ENCODE measurements at places on chromosomes 4 and X.

GRCh38 chr4:153374442-153374841 lies 30.0 kb downstream of the MND1 start:
- no peak for DNase-seq

GRCh38 chrX:86383681-86384540 lies 235.7 kb downstream of the DACH2 start:
- no peak for DNase-seq

DNA sequence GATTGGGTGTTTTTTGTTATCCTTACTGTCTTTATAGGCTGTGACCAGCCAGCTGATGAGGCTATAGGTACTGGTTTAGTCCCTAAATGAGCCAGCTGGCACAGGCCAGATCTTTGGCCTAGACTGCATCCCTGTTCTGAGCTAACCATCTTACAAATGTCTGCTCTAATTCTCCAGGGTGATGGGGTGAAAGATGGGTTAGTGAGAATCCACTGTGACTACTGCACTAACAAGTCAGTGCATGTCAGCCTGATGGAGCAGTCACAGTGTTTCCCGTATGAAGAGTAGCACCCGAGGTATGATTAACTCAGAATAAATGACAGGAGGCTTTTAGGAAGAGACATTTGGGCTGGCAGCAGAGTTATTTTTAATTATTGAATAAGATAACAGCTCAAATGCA lies 181.0 kb downstream of the DCTD start:
- no peak for DNase-seq

DNA sequence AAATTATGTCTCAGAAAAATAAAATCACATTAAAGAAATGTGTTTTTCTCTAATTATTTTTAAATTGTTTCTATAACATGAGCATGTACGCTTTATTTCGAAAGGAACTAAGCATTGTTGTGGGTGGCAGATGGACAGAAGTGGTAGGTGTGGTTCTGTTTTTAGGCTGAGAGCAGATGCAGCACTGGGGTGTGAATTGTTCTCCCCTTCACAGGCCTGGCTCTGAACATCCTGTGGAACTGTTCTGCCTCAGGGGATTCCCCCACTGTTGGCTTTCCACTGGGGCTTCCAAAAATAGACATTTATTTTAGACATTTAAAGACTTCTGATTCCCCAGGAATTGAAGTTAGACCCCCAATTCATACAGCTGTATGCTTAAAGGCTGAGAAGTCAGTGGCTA lies 41.9 kb upstream of the PDHA2 start:
- DNase-seq = no peak

GRCh38 chrX:41688835-41689234 lies at the start of gene GPR34:
Gene GPR34, plus strand, starts transcription at chrX:41688973. Its CDS starts 6,661 bp downstream, at chrX:41695634.
- DNase-seq = no peak

GRCh38 chr4:89064848-89065247 lies 7.9 kb upstream of the FAM13A start:
- no peak for DNase-seq

GRCh38 chr4:5003372-5003857 lies 15.8 kb downstream of the CYTL1 start:
- DNase-seq = no peak

DNA sequence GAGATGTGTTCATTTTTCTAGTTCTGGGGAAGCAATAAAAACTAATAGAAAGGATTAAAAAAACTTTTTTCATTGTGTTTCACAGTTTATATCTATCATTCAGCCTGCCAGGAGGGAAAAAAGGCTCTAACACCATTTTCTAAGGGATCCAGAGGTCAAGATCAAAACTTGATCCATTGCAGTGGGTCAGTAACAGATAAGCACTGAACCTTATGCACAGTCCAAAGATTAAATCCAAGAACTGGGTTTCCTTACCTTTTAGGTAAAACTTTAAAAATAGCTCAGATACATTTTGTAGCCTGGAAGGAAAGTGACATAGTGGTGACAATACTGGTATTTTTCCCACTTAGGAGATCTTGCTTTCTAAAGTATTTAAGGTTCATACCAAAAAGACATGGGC lies 12.7 kb downstream of the MTTP start:
- no peak for DNase-seq

DNA sequence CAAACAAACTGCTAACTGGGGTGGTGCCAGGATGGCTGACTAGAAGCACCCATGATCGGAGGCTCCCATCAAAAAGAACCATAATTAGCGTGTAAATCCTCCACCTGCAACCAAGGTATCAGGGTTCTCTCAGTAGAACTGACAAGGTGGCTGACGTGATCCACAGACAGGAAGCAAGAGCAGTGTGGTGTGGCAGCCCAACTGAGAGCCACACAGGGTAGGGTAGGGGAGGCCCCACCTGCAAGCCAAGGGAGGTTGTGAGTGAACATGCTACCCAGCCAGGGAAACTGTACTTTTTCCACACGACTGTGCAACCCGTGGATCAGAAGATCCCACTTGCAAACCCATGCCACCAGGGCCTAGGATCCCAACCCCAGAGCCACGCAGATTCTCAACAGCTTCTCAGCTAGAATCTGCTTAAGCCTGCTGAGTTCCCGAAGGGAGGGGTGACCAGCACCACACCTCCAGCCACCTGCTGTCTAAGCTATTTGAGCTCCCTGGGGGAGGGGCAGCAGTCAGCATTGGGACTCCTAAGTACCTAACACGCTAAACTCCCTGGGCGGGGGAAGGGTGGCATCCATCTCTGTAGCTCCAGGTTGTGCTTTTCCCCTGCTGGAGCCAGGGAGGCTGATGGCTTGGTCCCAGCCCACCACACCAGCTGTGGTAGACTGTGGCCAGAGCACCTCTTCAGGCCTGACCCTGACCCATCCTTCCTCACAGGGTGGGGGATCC lies 425.1 kb downstream of the GPM6A start:
- DNase-seq = peak; percentile 38

GRCh38 chr4:38015886-38016515 lies 55.8 kb downstream of the PTTG2 start:
- no peak for DNase-seq

DNA sequence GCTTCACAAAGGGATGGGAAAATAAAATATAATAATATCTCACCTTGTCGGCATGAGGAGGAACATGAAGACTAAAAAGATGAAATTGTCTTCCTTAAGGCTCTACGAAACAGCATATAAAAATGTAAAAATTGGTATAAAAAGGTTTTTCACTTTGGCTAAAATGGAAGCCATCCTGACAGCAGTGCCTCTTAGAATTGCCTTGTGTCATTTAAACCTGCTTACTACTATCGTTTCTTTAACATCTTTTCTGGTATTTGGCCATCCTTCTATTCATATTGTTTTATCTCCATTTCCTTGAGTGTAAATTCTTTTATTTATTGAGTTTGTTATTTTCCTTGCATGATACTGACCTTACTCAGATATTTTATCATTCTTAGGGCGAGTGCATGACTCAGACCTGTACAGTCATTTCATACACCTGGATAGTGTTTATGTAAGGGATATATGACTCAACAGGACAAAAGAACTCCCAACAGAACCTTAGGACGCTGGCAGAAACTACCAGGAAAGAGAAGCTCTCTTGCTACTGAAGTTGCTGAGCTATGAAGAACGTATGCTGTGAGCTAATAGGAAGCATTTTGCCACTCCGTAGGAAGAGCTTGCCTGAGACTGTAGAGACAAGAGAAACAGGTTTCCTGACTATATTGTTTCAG lies 5.8 kb upstream of the CDKN2AIP start:
- no peak for DNase-seq

DNA sequence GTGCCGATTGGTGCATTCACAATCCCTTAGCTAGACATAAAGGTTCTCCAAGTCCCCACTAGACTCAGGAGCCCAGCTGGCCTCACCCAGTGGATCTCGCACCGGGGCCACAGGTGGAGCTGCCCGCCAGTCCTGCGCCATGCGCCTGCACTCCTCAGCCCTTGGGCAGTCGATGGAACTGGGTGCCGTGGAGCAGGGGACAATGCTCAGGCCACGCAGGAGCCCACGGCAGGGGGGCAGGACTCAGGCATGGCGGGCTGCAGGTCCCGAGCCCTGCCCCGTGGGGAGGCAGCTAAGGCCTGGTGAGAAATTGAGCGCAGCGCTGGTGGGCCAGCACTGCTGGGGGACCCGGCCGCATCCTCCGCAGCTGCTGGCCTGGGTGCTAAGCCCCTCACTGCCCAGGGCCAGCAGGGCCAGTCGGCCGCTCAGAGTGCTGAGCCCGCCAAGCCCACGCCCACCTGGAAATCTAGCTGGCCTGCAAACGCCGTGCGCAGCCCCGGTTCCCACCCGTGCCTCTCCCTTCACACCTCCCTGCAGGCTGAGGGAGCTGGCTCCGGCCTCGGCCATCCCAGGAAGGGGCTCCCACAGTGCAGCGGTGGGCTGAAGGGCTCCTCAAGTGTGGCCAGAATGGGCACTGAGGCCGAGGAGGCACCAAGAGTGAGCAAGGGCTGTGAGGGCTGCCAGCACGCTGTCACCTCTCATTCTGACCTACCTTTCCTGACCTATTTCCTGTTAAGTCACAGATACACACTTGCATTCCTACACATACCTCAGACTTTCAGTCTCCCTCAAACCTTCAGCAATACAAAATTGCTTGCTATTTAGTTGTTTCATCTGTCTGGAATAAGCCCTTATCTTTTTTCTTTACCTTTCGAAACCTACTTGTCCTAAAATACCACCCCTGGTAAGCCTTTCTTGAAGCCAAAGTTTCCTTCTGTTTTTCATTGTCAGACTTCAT lies 20.7 kb downstream of the UBE2K start:
- no peak for DNase-seq

GRCh38 chr4:139403462-139403861 lies 50.5 kb upstream of the RAB33B start:
- DNase-seq = no peak

DNA sequence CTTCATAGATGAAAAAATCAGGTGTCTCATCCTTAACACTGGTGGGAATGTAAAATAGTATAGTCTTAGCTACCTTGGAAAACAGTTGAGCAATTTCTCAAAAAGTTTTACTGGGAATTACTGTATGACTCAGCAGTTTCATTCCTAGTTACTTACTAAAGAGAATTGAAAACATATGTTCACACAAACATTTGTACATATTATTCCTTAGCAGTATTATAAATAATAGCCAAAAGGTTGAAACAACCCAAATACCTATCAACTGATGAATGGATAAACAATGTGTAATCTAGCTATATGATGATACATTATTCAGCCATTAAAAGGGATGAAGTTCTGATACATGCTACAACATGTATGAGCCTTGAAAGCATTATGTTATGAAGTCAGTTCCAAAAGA lies 41.7 kb downstream of the RBM46 start:
- DNase-seq = no peak
